ENCODE measurements at places on chromosomes 3 and 15. TPM values are rescaled to one million over a fixed set of nuclear protein-coding genes. Genes with fewer than 3 reads are reported as not detected.

DNA sequence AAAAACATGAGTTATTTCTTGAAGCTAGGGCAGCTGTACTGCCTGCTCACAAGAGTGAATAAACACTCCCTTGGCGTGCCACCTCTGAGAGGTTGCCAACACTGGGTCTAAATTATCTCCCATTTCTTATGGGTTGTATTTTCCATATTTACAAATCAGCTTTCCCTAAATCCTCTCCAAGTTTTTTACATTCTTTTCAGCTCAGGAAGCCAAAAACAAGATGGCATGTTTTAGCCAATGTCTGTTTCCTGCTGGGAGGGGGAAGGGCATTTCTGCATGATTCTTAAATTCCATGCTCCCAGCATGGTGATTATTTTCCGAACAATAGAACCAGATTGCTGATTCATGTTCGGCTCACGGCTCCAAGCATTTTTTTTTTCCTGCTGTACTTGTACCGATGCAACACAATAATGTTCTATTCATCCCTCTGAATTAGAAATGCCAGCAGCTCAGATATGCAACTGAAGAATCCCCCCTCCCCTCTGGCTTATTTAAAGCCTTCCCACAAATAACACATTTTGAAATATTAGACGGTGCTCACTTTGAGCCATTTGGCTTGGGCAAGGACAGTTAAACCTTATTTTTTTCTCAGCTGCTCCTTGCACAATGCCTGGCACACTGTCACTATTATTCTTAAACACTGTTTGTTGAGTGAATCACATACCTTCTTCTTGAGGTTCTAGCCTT, 252.5 kb downstream of the THRB start:
- H3K4me3 ChIP-seq, result no peak overlapping the region
- no peak for DNase-seq
- no peaks in the 10 kb centered on the region for H3K36me3 ChIP-seq
- H3K4me1 ChIP-seq, result peaks cover 13% of the 10 kb centered on the region
- H3K27ac ChIP-seq, result no peak overlapping the region

Gene PSMA4
- 130 TPM for total RNA-seq

DNA sequence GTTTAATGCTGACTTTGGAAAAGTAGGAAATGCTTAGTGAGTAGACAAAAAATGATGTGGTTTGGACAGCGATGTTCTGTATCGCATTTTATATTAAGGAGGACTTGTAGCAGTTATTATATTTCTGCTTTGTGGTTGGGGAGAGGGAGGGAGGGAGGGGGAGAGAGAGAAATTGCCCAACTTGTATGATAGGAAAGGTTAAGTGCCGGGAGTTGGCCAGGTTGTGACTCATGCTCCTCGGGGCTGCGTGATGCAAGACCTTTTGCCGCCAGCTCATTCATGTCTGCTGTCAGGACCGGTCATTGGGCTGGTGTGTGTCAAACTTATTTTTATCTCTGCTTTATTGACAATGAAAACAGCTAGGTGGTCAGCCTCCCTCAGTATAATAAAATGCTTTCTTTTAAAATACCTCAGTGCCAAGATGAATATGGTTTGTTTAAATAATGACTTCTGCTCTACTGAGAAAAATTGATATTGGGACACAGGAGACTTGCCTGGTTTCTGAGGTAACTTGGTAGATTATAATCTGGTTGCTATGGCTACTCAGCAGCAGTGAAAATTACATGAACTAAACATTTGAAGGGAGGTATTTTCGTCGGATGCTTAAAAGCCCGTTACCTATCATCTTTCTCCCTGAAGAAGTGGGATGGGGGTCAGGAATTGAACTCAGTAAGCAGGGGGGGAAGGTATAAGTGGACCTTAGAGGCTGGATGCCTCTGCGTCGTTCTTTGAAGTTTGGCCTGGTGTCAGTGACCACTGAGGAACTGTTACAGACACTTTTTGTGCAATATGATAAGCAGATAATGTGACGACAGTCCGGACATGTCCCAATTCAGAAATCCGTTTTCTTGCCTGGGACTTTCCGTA, 90.7 kb downstream of the FNDC3B start:
- peaks cover 98% of the 10 kb centered on the region for H3K4me1 ChIP-seq
- no peak overlapping the region for H3K4me3 ChIP-seq
- H3K27ac ChIP-seq, result peak overlapping the region; percentile 83
- DNase-seq, result peak; percentile 93
- H3K27me3 ChIP-seq, result no peaks in the 10 kb centered on the region

Gene CORO2B
- total RNA-seq, result 6.8 TPM

DNA sequence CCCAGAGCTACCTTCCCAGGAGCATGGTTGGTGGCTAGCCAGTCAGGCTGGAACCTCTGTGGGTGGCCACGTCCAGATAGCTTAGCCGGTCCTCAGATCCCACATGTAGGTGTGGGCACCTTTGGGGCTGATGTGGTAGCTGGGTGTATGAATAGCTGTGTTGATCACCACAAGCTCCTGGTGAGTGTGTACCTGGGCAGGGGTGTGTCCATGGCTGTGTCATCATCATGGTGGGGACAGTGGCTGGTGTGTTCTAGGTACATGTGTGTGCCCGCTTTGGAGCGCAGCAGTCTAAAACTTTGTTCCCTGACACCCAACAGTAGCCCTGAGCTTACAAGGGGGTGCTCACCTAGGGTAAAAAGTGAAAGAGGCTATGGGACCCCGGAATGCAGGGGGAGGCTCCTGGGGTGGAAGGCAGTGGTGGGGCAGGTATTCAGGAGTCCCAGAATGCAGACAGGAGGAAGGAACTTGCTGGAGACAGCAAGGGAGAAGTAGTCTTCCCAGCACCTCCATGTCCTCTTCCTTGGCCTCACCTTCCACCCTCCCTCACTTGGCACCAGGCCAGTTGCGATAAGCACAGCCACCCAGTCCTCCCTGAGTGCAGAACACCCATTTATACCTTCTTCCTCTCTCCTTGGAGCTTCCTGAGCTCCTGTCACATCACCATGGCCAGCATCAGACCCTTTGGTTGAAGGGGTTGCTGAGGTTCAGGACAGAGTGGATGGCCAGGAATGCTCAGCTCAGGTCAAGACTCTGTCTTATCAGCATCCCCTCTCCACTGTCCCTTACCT, 1.2 kb downstream of the CISH start:
- peaks cover 79% of the 10 kb centered on the region for H3K4me1 ChIP-seq
- H3K36me3 ChIP-seq, result peaks cover 28% of the 10 kb centered on the region
- no peaks in the 10 kb centered on the region for H3K27me3 ChIP-seq
- peak overlapping the region; percentile 91 for H3K27ac ChIP-seq
- peak overlapping the region; percentile 83 for H3K4me3 ChIP-seq

DNA sequence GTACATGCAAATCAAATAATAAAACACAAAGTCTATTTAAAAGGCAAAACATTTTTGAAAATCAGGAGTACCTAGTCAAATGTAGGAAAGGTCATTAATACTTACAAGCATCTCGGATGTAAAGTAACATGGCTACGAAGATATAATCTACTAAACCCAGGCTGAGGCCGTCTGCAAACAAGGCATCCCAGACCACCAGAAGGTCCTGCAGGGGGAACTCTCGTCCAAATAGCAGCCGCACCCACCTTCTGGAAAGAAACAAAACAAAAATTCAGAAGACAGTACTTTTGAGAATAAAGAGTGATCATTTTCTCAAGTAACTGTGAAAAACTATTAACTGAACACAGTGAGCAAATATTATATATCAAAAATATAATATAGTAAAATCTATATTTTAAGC, 423.1 kb downstream of the PLCL2 start:
- no peak for DNase-seq
- no peak overlapping the region for H3K4me3 ChIP-seq
- no peaks in the 10 kb centered on the region for H3K27me3 ChIP-seq
- no peak overlapping the region for H3K27ac ChIP-seq

Gene PLA2G4D
- not detected for total RNA-seq

DNA sequence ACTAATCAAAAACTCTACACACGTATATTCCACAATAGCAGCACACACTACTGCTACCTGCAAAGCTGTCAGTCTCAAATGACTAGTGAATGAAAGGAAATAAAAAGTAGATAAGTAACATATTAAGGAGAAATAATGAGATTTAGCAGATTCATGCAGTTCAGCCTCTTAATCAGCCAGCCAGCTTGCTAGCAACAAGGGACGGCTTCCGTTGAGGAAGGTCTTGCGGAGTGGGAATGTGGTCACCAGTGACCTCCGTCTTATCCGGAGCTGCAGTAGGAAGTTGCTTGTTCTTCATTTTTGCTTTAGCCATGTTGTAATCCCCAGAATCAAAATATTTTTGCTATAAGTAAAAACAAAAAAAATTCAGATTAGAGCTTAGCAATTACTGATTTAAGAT, 17.1 kb downstream of the ARPP19 start:
- no peak overlapping the region for H3K4me3 ChIP-seq
- no peaks in the 10 kb centered on the region for H3K27me3 ChIP-seq
- H3K27ac ChIP-seq, result no peak overlapping the region
- H3K36me3 ChIP-seq, result peaks cover 77% of the 10 kb centered on the region
- peak; percentile 73 for DNase-seq

DNA sequence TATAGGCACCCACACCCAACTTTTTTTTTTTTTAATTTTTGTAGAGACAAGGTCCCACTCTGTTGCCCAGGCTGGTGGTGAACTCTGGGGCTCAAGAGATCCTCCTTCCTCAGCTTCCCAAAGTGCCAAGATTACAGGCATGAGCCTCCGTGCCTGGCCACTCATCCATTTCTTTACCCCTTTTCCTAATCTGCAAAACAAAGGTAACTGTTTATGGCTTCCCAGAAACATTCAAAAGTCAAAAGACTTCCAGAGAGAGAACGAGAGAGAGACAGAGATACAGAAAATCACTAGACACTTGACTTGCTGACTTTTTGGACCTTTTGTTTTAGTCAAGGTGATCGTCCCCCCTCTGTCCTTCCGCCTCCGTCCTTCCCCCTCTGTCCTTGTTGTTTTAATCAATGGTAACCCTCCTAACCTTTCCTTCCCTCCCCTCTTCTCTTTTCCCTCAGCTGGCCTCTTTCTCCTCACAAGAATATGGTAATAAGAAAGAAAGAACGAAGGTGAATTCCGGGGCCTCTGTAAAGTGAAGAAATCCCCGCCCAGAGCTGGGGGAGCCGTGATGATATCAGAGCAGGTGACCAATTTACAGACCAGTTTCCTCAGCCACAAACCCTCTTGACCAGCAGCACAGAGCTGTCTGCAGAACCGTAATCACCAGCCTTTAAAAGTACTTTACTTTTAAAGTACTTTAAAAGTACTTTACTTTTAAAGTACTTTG, 21.9 kb downstream of the KLHL6 start:
- no peaks in the 10 kb centered on the region for H3K36me3 ChIP-seq
- H3K4me3 ChIP-seq, result no peak overlapping the region
- no peak overlapping the region for H3K27ac ChIP-seq
- no peaks in the 10 kb centered on the region for H3K27me3 ChIP-seq

Gene C15orf40
- 17.8 TPM for total RNA-seq

GRCh38 chr15:100806157-100806556, 73.5 kb upstream of the ALDH1A3 start:
- no peak for DNase-seq
- H3K4me1 ChIP-seq, result no peaks in the 10 kb centered on the region
- no peaks in the 10 kb centered on the region for H3K27me3 ChIP-seq
- H3K4me3 ChIP-seq, result no peak overlapping the region

- no peak overlapping the region for H3K4me3 ChIP-seq
- H3K27ac ChIP-seq, result no peak overlapping the region
- H3K27me3 ChIP-seq, result no peaks in the 10 kb centered on the region
- H3K4me1 ChIP-seq, result no peaks in the 10 kb centered on the region
- no peak for DNase-seq
Observed at GRCh38 chr3:5079761-5080160, 42.3 kb upstream of the ARL8B start.

Gene EPB42
- not detected for total RNA-seq

DNA sequence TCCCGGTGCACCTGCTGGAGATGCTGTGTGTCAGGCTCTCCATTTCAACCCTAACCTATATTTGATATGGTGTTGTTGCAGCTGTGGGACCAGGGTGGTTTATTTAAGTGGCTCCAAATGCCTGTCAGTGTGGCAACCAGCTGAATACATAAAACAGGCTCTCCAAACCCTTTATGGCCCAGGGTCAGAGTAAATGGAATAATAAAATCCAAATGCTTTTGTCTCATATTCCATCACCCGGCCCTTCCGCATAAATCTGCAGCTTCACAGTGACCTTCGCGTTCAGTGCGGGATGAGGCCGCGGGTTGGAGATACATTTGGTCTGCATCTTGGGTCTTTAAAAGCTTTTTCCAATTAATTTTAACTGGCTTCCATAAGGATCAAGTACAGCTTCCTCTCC, 382.1 kb upstream of the NR2F2 start:
- H3K36me3 ChIP-seq, result no peaks in the 10 kb centered on the region
- H3K27ac ChIP-seq, result no peak overlapping the region
- no peaks in the 10 kb centered on the region for H3K4me1 ChIP-seq
- no peaks in the 10 kb centered on the region for H3K27me3 ChIP-seq
- no peak for DNase-seq

GRCh38 chr3:78732893-78733292, 1034.9 kb downstream of the ROBO1 start:
- no peaks in the 10 kb centered on the region for H3K27me3 ChIP-seq
- H3K4me1 ChIP-seq, result no peaks in the 10 kb centered on the region
- no peak for DNase-seq
- H3K4me3 ChIP-seq, result no peak overlapping the region
- H3K27ac ChIP-seq, result no peak overlapping the region

GRCh38 chr3:52983336-52983807, 62.5 kb downstream of the SFMBT1 start:
- H3K27ac ChIP-seq, result peak overlapping the region; percentile 24
- no peaks in the 10 kb centered on the region for H3K27me3 ChIP-seq
- no peak for DNase-seq
- H3K4me1 ChIP-seq, result peaks cover 12% of the 10 kb centered on the region

Measured in lower lobe of right lung (tissue), 2 donors.